RWPE2 (cell line): ENCODE measurements at places on chromosomes 2 and 18.

- DNase-seq = no peak
Measured at GRCh38 chr2:28296243-28296642, 96.4 kb upstream of the FOSL2 start.

DNA sequence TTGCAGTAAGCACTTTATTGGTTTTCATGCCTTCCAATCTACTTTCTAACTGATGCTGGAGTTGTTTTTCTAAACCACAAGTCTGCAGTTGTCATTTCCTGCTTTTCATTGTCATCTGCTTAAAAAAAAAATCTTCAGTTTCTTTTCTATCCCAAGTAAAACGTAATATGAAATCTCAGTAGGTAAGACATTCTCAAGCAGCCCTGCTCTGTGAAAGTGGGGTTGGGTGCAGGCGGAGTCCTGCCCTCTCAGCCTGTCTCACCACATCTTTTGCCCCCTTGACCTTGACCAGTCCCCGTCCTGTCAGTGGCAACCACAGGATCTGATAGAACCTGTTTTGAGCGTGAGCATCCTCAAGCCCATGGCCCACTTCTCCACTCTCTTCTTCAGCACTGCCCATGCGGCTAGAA, 80.0 kb upstream of the CPO start:
- DNase-seq = no peak

DNA sequence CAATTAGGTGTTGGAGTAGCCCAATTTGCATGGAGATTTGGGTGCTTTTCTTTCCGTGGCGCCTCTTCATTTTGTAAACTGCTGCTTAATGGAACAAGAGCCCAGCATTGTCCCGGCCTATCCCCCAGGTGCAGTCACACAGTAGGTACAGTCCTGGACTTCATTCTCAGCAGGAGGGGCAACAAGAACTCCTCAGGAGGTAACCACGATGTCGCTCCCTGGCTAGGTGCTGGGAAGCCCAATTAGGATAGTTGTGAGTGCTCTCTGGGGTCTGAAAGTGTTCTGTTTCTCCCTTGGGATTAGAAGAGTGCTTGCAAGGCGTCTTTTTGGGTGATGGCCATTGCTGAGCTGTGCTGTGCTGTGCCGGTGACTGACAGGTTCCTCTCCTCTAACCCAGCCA, 53.8 kb downstream of the CABLES1 start:
- DNase-seq = no peak

DNA sequence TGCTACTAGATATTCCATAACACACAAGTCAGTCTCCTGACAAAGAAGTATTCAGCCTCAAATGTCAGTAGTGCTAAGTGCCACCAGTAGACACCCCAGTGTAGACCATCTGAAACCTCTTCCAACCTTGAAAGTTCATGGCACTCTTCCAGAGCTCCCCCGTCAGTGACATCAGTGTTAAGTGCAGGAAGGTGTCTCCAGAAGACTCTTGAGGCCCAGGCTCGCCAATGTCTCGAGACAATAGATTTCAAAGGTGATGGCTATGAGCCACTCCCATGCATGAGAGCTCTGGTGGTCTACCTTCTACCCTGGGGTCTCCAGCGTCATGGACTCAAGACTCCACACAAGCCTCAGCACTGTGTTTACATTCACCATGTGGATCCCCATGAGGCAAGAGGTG, 183.8 kb downstream of the SMAD2 start:
- DNase-seq = no peak

GRCh38 chr2:97714950-97715652, 1.7 kb downstream of the ZAP70 start:
- no peak for DNase-seq

DNA sequence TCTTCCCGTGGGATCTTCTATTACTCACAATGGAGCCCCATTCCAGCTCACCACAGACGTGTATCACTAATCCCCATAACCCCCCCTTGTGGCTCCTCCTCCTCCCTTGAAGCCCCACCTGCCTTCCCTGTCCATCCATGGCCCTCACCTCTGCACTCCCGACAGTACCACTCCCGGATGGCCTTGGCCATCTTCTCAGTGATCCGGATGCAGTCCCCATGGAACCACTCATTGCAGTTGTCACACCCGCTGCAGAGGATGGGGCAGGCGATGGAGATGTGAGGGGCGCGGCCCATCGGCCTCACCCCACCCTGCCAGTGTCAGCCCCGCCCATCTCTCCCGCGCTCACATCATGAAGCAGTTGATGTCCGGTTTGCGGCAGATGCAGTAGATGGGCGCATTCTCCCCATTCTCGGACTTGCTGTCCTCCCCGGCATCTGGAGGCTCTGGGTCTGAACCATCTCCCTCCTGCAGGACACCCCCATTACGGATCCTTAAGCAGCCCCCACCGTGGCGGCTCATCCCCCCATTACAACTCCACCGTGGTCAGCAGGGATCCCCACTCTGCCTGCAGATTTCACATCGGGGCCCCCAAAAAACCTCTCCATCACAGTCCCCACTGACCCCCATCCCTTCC, 983 bp downstream of the CXXC1 start:
- peak; percentile 74 for DNase-seq

- DNase-seq = no peak
Measured at GRCh38 chr2:121617042-121617599, 32.1 kb downstream of the CLASP1 start.

GRCh38 chr2:43178602-43179542, 47.5 kb downstream of the ZFP36L2 start:
- DNase-seq = no peak

GRCh38 chr18:2612996-2613395, 41.6 kb downstream of the NDC80 start:
- no peak for DNase-seq
